Aorta (tissue), 5 donors: ENCODE measurements at places on chromosomes 5 and 9. TPM values are rescaled to one million over a fixed set of nuclear protein-coding genes. Genes with fewer than 3 reads are reported as not detected.

CD72 gene
- total RNA-seq, result 11.5 TPM

JAKMIP2 gene
- 0.42 TPM for total RNA-seq

ADAMTS13 gene
- total RNA-seq, result 1.3 TPM

SGCD gene
- 31.2 TPM for total RNA-seq

GALNT12 gene
- 3.3 TPM for total RNA-seq

DNA sequence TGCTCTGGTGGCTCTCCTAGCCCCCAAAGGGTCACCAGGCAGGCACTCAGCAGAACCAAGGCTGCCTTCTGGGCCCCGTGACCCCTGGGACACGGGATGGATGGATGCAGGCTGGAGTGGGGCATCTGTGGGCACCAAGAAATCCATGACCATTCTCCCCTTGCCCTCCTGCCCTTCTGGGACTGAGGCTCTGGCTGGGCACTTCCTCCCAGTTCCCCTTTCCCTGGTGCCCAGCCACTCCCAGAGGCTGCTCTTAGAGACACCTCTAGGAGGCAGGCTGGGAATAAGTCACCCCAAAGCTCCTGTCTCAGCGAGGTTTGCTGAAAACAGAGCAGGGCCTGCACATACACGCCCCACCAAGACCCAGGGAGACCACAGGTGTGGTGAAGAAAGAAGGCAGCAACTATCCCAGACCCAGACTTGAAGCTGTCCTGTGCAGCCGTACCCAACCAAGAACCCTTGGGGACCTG is 943 bp downstream of the STING1 start:
- H3K4me1 ChIP-seq, result no peaks in the 10 kb centered on the region
- DNase-seq, result peak; percentile 70
- peak overlapping the region; percentile 60 for H3K4me3 ChIP-seq
- peak overlapping the region; percentile 96 for H3K27ac ChIP-seq
- H3K27me3 ChIP-seq, result no peaks in the 10 kb centered on the region
